NCI-H69 (cell line): ENCODE measurements at places on chromosomes 12 and 14.

DNA sequence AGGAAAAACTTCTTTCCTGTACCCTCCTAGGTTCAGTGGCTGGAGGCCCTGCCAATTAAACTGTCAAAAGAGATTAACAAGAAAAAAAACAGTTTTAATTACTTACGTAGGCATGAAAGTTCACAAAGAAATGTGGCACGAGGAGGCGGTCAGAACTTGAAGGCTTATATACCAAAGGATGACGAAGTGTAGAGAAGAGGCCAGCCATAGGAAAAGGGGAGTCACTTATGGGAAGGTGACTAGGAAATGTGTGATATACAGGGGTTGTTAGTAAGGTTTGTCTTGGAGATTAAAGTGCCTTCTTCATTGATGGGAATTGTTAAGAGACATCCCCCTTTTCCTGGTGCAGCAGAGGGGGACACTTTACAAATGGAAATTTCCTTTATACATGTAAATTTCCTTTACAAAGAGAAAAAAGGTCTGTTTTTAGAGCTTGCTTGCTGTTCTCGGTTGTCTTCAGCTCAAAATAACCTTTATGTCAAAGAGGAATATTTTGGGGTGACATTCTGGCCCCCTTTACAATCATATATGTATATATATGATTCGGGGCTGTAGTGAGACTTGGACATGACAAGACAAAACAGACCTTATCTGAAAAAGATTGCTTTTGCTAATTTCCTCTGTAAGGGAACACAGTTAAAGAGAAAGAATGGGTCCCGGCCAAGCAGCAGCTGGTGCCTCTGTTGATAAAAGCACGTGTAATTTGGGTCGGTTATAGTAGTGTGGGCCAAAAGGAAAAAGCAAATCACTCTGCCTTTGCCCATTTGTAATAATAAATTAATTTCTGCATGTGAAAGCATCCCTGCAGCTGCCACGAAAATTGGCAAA is 38.6 kb downstream of the SYNE2 start:
- DNase-seq: peak; percentile 33

GRCh38 chr12:66087365-66087943 is 43.1 kb downstream of the LLPH start:
- DNase-seq: peak; percentile 30

DNA sequence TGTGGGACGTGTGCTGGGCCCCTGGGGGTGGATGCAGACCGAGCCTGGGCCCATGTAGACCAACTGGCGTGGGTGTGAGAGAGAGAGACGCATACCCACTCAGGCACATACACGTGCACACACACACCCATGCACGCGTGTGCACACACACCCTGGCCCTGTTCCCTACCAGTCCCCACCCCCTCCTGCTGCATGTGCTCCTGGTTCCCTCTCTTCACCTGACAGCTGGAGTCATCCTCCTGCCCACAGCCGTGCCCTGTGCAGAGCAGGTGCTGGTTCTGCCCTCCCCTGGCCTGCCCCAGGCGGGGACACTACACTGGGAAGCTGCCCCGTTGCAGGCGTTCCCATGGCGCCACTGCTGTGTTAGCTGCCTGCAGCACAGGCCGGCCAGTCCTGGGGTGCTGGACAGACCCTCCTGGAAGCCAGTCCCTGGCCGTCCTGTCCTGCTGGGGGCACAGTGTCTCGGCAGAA is 18.5 kb downstream of the PACS2 start:
- DNase-seq: peak; percentile 42

- no peak for DNase-seq
Measured at GRCh38 chr12:54975875-54976274, 8.7 kb downstream of the TESPA1 start.
